ENCODE measurements at places on chromosomes 11 and 22. TPM values are rescaled to one million over a fixed set of nuclear protein-coding genes. Genes with fewer than 3 reads are reported as not detected.

GRCh38 chr11:86244063-86244521, 461 bp upstream of the EED start:
- peak; percentile 79 for DNase-seq

Gene INPP5J
- 2.1 TPM for total RNA-seq

DNA sequence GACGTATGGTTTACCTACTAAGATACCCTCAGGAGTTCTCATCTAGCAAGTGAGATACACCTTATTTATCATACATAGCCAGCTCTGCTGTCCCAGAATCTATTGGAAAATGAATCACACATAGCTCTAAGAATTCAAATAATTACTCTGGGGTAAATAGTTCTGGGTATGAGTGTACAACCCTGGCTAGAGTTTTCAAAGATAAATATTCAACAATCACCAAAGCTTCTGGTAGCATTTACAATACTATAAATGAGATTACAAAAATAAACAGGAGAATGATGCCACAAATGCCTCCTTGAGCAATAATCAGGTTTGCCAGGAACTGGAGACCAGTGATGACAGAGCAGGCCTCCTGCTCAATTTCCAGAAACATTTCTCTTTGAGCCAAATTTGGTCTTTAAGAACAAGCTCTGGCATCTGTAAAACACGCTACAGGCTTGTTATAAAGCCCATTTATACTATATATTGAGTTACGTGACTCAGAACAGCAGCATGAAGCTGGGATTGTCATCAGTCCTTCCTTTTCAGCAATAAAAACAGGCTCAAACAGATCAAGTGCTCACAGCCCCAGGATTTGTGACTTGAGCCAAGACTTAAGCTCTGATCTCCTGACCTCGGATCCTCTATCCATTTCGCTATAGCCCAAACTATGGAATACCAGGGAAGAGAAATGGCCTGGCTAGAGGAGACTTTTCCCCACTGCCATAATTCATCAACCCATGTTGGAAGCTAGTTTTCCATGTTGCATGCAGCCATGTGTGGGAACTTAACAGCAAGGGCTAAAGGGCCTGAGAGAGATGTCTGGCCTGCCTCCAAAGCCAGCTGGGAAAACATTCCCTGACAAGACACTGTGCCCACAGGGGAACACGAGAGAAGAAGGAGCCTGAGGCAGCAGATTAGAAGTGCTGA, 19.7 kb downstream of the RAB30 start:
- peak; percentile 97 for DNase-seq

Gene P2RX6
- total RNA-seq = 1.1 TPM

DNA sequence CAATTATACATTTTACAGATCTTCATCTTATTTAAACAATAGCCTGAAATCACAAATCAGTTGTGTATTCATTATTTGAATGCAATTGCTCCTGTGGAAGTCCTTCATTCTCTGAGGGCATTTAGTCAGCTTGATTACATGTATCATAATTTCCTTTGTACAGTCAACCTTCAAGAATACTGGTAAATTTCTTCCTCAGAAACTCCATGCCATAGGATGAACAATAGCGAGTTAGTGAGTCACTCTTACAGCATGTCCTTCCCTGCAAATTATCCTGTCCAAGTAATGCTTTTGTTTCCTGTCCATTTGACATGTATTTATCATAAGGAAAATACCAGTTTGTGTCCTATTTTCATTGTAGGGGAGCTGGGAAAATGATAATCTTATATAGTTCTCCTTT, 3.8 kb downstream of the OR10S1 start:
- peak; percentile 86 for DNase-seq

GRCh38 chr11:121478226-121478894, 25.6 kb upstream of the SORL1-AS1 start:
- peak; percentile 94 for DNase-seq

DNA sequence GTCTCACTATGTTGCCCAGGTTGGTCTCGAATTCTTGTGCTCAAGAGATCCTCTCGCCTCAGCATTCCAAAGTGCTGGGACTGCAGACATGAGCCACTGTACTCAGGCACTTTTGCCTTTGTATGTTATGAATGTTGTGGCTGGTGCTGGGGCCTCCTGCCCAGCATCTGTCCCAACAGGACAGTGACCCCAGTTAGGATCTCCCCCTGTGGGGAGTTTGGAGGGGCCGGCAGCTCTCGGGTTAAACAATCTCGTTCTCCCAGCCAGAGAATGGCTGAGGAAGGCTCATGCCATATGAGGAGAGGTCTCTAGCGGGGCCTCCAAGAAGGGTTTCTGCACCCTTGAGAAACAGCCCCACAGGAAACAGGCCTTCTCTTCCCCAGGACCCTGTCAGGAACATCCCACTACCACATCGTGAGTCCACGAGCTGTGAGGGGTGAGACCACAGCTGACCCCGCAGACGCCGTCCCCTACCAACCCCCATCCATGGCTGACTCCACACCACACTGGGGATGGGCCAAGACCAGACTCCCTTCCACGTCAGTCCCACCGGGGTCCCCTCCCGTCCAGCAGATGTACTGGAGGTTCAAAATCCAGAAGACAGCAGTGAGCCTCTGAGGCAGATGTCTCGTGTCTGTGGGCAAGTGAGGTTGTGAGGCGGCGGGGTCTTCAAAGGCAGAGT, 54.1 kb downstream of the SHANK2 start:
- no peak for DNase-seq

- DNase-seq = peak; percentile 17
Observed at GRCh38 chr11:79173615-79174014, 267.2 kb downstream of the TENM4 start.

Gene SERHL2
- total RNA-seq = 4.9 TPM

DNA sequence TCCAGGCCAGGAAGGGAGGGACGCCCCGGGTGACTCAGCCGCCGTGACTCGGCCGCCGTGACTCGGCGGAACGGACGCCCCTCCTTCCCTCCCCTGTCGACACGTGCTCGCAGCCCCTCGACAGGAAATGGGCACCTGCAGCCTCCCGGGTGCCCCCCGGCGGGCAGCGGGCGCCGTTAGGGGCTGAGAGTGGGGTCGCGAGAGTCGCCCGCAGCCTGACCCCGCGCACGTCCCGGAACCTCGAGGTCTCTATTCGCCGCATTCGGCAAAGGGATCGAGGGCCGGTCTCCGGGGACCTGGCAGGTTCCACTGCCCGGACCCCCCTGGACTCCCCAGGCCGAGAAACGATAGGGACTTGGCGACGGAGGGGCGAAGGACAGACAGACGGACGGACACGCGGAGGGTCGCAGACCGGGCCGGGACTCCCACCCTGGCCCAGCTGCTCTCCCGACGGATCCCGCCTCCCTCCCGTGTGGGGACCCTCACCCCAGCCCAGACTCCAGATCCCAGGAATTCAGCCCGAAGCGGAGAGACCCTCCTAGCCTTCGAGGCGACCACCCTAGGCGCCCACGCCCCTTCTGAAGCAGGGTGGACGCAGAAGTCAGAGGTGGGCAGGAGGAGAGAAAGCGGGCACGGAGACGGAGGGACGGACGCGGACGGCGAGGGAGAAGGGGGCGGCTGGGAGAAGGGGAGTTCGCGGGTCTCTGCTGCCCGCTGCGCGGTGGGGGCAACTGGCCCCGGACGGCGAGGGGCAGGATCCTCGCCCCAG, 648 bp downstream of the FOSL1 start:
- DNase-seq = peak; percentile 91

Gene GSTT2B
- 3.2 TPM for total RNA-seq

Gene OR51I1
- total RNA-seq = not detected

DNA sequence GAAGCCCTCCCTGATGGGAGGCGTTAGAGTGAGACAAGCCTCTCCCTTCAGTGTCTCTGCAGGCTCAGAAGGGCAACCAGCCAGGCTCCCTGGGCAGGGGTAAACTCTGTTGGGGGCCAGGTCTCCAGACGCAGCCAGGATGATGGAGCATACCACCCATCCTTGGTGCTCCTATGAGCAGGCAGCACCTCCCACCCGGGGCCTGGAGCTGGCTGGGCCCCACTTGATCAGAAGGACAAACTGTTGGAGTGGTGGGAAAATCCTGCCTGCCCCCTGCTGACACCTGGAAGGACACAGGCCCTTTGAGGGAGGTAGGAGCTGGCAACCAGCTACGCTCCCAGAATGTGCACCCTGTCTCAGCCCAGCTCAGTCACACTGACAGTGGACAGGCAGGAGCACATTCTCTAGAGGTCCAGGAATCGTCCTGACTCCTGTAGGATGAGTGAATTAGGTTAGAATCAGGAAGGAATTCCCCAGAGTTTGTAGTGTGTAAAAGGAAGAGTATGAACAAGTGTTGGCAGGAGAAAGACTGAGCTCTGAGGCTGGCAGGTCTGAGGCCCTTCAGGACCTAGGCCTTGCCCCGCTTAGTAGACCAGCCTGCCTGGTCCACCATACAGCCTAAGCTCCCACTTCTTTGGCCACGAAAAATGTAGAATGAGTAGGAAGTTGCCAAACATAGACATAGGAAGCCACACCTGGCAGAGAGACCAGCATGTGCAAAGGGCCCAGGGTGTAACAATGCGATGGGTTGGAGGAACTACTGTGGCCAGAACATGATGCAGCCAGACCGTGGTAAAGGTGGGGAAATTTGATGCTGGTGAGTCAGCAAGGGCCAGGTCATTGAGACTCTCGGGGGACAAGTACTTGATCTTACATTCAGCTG, 19.1 kb downstream of the ARHGEF17 start:
- DNase-seq = peak; percentile 71

DNA sequence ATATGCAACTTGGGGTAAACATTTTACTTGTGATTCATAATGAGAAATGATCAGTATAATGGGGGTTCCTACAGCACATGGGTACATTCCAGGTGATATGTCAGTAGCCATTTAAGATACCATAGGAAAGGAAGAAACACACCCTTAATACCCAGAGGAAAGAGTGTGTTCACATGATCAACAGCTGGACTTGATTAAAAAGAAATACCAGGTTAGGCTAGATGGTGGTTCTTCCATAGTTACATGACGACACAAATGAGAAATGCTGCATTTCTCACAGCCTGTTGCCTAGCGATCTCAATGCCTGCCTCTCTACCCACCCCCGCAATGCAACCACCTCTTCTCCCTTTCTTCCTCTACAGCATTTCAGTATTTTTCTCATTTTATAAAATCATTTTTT, 96.8 kb downstream of the TTC28 start:
- peak; percentile 4 for DNase-seq

GRCh38 chr22:49566141-49566541, 261.5 kb downstream of the BRD1 start:
- DNase-seq = no peak

Gene DHCR7
- total RNA-seq = 127 TPM
